ENCODE measurements at places on chromosomes 2 and 18. TPM values are rescaled to one million over a fixed set of nuclear protein-coding genes. Genes with fewer than 3 reads are reported as not detected.

DNA sequence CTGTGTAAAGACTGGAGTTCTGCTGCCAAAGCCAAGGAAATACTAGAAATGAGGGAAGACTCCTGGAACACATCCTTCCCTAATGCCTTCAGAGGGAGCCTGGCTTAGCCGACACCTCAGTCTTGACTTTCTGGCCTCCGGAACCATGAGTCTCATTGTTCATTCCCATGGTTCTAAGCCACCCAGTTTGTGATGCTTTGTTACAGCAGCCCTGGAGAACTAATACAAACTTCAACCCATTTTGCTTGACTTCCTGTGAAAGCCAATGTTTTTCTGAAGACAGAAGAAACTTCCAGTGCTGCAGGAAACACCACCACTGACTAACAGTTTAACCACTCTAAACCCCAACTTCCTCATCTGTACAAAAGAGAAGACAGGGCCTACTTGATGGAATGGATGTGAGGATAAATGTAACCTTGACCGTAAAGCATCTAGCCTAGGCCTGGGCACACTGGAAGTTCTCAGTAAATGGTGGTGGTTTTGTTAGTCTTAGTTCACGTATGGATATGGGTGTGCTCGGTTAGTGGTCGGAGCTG is 85.9 kb upstream of the RFX8 start:
- DNase-seq, result no peak

GRCh38 chr2:69434753-69435152 is 2.5 kb downstream of the NFU1 start:
- DNase-seq, result no peak

- no peak for DNase-seq
Observed at GRCh38 chr2:196162586-196163175, 8.7 kb downstream of the STK17B start.

GRCh38 chr18:69817335-69817940 is 130.2 kb downstream of the CD226 start:
- no peak for DNase-seq

Gene KHK
- 20.5 TPM for total RNA-seq

Gene PEX13
- total RNA-seq, result 22.3 TPM

GRCh38 chr2:142824756-142825155 is 52.7 kb upstream of the KYNU start:
- no peak for DNase-seq

GRCh38 chr2:224180810-224181209 is 141.7 kb upstream of the SERPINE2 start:
- no peak for DNase-seq

DNA sequence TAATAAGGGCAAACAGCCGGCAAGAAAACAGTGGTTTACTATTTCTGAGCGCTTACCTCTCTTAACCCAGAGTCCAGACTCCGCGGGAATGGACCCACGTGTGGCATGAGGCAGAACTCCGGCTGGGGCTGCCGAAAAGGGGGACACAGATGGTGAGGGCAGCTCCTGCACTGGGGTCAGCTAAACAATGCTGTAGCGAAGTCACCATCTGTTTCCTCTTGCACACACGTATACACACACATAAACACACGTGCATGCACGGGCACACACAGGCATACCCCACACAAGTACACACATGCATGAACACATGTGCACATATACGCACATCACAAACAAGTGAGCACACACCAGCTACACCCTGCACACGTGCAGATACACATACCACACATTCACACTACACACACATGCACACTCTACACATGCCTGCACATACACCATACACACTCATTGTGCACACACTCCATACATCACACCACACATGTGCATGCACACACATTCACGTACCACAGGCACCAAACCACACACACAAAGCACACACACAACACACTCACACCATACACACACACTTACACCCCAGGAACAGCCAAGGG is 105.9 kb upstream of the ID2 start:
- no peak for DNase-seq

DNA sequence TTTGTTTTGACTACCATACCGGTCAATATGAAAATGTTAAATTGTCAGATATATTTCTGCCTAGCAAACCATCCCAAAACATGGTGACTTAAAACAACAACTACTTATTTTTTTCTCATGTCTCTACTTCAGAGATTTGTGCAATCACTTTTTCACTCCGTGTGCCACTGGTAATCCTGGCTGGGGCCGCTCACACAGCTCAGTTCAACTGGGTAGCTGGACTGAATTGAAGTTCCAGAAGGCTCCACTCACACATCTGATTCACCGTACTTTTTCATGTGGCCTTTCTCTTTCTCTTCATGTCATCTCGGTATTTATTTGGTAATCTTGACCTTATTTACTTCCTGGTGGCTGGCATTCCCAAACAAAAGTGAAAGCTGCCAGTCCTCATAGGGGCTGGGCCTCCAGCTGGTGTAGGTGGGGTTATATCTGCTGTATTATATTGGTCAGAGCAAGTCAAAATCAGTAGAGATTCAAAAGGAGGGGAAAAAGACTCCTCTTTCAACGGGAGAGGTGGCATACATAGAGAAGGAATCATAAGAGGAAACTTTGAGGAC is 513.9 kb upstream of the NXPH2 start:
- no peak for DNase-seq

Measured in H1 (cell line).